ENCODE measurements at places on chromosomes 7 and 10. TPM values are rescaled to one million over a fixed set of nuclear protein-coding genes. Genes with fewer than 3 reads are reported as not detected.

OPALIN gene
- total RNA-seq, result not detected

SEC24C gene
- 112 TPM for total RNA-seq

IRF5 gene
- 21.2 TPM for total RNA-seq

DNA sequence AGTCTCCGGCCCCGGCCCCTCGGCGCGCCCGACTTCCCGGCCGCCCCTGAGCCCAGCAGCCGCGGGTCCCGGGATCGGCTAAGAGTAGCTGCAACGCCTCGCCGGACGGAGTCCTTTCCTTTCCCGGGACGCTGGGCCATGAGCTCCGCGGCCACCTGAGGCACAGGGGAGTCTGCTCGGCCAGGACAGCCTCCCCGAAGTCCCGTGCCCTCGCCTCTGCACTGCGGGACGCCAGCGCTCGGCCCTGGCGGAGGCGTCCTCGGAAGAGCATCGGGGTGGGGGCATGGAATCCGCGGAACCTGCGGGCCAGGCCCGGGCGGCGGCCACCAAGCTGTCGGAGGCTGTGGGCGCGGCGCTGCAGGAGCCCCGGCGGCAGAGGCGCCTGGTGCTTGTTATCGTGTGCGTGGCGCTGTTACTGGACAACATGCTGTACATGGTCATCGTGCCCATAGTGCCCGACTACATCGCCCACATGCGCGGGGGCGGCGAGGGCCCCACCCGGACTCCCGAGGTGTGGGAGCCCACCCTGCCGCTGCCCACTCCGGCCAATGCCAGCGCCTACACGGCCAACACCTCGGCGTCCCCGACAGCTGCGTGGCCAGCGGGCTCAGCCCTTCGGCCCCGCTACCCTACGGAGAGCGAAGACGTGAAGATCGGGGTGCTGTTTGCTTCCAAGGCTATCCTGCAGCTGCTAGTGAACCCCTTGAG, 502 bp downstream of the SLC18A3 start:
- no peak for DNase-seq
- peaks cover 8% of the 10 kb centered on the region for H3K4me1 ChIP-seq
- H3K27me3 ChIP-seq, result peaks cover 61% of the 10 kb centered on the region

DNA sequence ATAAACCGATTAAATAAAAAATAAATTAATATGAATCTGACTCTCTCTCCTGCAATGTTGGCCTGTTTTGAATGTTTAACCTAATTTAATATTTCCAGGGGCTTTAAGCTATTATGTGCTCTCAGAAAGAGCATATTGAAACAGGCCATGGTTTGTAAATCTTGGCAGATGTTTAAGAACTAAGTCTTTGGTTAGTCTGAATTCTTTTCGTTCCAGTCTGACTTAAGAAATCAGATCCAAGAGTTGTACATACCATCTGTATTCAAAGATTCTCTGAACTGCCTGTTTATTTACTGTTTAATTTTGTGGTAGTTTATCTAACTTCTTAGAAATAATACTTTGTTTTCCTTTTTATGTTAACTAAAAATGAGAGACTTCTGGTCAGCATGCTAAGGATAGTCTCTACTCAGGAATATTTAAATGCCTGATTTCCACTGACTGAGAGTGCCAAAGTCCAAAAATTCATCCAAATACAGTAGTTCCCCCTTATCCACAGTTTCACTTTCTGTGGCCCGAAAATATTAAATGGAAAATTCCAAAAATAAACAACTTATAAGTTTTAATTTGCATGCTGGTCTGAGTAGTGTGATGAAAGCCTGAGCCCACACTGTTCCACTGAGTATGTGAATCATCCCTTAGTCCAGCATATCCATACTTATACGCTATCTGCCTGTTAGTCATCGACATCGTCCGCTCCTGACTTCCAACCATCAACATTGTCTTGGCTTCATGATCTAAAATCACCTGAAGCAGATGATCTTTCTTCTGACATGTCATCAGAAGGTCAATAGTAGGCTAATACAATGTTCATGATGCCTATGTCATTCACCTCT, 238.1 kb upstream of the CSTF2T start:
- peaks cover 23% of the 10 kb centered on the region for H3K27me3 ChIP-seq
- H3K27ac ChIP-seq, result no peak overlapping the region
- H3K4me3 ChIP-seq, result no peak overlapping the region
- H3K36me3 ChIP-seq, result no peaks in the 10 kb centered on the region

GRCh38 chr10:50431791-50432190, 180.5 kb upstream of the ASAH2 start:
- peak overlapping the region; percentile 67 for H3K27ac ChIP-seq
- peaks cover 35% of the 10 kb centered on the region for H3K4me1 ChIP-seq
- no peak for DNase-seq

GRCh38 chr10:62726142-62726541, 78.4 kb upstream of the ADO start:
- peak overlapping the region; percentile 25 for H3K4me3 ChIP-seq
- DNase-seq, result peak; percentile 16
- peak overlapping the region; percentile 72 for H3K27ac ChIP-seq
- H3K27me3 ChIP-seq, result peaks cover 8% of the 10 kb centered on the region
- peaks cover 7% of the 10 kb centered on the region for H3K36me3 ChIP-seq

Measured in activated T-helper 1 cell treated with anti-CD3 and anti-CD28 coated beads, Interleukin-12 subunit alpha, Interleukin-12 subunit beta, Interleukin-2, Interleukin-4 antibody, amounts not matched to agents 30 ng/mL and 10 ng/mL and 1 ng/mL, durations not matched to agents 14 hours and 24 hours and 36 hours (primary cell).